ENCODE measurements at places on chromosomes 3 and 15. TPM values are rescaled to one million over a fixed set of nuclear protein-coding genes. Genes with fewer than 3 reads are reported as not detected.

Gene LARP6
- total RNA-seq, result not detected

Gene CIB2
- total RNA-seq, result 1.2 TPM

Gene MGLL
- total RNA-seq, result 5.0 TPM

Gene REC114
- total RNA-seq, result not detected

Gene CHCHD4
- total RNA-seq, result 19.7 TPM

All from activated CD8-positive, alpha-beta memory T cell treated with anti-CD3 and anti-CD28 coated beads, Interleukin-2, amount 10 ng/mL, durations not matched to agents 7 days and 5 days (primary cell).